Heart right ventricle (tissue), 16 donors: ENCODE measurements at places on chromosomes 4 and X. TPM values are rescaled to one million over a fixed set of nuclear protein-coding genes. Genes with fewer than 3 reads are reported as not detected.

SSX3 gene
- total RNA-seq, result not detected

SUPT20HL2 gene
- not detected for total RNA-seq

GRCh38 chr4:111696505-111696904, 448.7 kb upstream of the FAM241A start:
- no peaks in the 10 kb centered on the region for H3K36me3 ChIP-seq
- H3K4me3 ChIP-seq, result no peak overlapping the region
- H3K4me1 ChIP-seq, result no peaks in the 10 kb centered on the region
- no peak for DNase-seq

UGT2B15 gene
- total RNA-seq, result not detected

DNA sequence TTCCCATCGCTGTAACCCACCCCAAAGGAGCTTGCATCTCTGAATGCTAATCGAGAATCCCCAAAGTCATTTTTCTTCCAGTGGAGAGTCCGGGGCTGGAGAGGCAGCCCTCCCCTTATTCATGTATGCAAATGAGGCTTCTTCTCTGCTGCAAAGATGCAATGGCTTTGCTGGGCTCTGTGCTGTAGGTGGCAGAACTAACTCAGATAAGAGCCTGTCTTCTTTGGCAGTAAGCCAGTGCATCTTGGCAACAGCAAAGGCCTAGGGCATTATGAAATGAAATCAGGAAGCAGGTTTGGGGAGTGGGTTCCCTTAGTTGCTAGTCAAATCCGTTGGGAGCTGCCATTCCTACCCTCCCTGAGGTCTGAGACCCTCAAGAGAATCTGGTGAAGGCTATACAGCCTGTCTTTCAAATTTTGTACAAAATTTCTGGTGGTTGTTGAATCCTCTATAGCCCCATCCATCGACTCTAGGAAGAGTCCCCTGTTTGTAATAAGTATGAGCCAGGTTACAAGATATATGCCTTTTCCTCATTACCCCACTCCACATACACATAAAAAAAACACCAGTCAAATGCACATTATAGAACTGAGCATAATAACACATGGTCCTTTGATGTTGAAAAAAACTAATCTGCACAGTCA, 290.6 kb upstream of the TAPT1 start:
- no peak for DNase-seq
- no peaks in the 10 kb centered on the region for H3K27me3 ChIP-seq
- peaks cover 14% of the 10 kb centered on the region for H3K4me1 ChIP-seq
- H3K27ac ChIP-seq, result no peak overlapping the region

GRCh38 chr4:815464-816146, 10.3 kb downstream of the CPLX1 start:
- no peaks in the 10 kb centered on the region for H3K36me3 ChIP-seq
- no peak overlapping the region for H3K27ac ChIP-seq
- DNase-seq, result no peak
- no peak overlapping the region for H3K4me3 ChIP-seq
